ENCODE measurements at places on chromosomes 2 and 18. TPM values are rescaled to one million over a fixed set of nuclear protein-coding genes. Genes with fewer than 3 reads are reported as not detected.

GRCh38 chr2:62363166-62363565 lies 142.8 kb downstream of the TMEM17 start:
- no peak overlapping the region for H3K27ac ChIP-seq
- no peaks in the 10 kb centered on the region for H3K36me3 ChIP-seq
- no peaks in the 10 kb centered on the region for H3K27me3 ChIP-seq
- H3K4me1 ChIP-seq = no peaks in the 10 kb centered on the region
- DNase-seq = no peak

DNA sequence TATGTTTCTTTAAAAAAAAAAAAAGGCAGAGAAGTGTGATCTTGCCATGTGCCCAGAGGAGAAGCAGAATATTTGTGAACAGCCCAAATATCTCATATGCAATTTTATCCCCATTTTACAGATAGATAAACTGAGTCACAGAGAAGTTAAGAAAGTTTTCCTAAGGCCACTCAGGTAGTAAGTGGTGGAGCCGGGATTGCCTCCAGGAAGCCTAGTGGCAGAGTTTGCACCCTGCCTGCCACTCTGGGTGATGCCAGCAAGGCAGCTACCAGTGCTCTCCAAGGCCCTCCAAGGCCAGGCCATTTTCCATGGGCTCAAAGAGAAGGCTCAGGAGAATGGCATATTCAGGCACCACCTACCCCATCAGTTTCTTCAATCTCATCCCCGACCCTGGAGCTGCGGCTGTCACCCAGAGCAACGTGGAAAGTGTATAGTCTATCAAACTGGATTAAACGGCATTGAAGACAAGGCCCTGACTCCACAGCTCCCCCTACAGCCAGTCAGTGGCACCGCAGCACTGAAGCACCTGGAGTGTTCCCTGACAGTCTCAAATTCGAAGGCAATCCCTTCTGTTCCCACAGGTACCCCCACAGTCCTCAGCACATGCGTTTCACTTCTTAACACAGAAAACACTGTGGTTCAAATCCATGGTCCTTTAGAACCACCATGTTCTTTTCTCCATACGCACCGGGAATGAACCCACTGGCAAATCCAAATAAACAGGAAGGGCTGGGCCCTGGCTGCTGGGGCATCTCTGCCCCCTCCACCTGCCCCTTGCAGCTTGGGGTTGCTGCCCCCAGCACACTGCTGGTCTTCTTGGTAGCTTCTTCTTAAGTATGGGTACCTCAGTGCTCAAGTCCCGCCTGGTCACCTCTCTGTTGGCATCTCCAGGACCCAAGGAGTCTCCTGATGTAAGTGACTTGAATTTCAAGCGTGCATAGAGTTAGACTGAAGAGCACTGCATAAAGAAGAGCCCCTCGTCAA lies 175.3 kb downstream of the INHBB start:
- peaks cover 30% of the 10 kb centered on the region for H3K27me3 ChIP-seq
- no peak overlapping the region for H3K27ac ChIP-seq
- H3K4me3 ChIP-seq = no peak overlapping the region
- DNase-seq = no peak

DNA sequence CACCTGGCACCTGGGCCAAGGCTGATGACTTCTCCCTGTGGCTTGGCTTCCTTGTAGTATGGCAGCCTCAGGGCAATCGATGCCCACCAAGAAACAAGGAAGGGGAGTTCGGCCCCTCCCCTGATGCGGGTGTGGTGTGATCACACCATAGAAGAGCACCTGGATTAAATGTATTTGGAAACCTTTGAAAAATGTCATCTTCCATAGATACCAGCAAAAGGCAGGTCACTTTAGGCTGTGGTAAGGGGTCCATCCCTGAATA lies 198.2 kb downstream of the CYP26B1 start:
- peaks cover 8% of the 10 kb centered on the region for H3K27me3 ChIP-seq
- H3K4me3 ChIP-seq = no peak overlapping the region
- H3K36me3 ChIP-seq = no peaks in the 10 kb centered on the region
- H3K4me1 ChIP-seq = peaks cover 6% of the 10 kb centered on the region
- no peak for DNase-seq

DNA sequence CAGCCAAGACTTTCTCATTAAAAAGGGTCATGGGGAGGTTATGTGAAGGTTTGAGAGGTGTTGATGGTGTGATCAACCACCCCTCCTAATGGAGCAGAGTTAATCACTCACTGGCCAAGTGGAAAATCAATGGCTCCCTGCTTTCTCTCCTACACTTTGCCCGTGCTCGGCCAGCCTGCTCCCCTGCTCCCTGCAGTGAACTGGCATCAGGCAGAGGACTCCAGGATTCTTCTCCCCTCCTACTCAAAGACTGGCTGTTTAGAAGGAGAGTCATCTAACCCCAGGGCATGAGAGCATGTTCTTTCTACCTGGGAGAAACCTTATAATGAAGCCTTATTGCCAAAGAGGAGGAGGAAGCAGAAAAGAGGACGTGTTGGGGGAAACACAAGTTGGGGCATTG lies 74.9 kb downstream of the SGPP2 start:
- DNase-seq = no peak
- H3K4me3 ChIP-seq = no peak overlapping the region
- no peaks in the 10 kb centered on the region for H3K36me3 ChIP-seq

- DNase-seq = no peak
- H3K27ac ChIP-seq = no peak overlapping the region
- H3K4me3 ChIP-seq = no peak overlapping the region
- H3K4me1 ChIP-seq = no peaks in the 10 kb centered on the region
- H3K27me3 ChIP-seq = no peaks in the 10 kb centered on the region
Observed at GRCh38 chr2:20242727-20243377, 17.9 kb upstream of the SDC1 start.

DNA sequence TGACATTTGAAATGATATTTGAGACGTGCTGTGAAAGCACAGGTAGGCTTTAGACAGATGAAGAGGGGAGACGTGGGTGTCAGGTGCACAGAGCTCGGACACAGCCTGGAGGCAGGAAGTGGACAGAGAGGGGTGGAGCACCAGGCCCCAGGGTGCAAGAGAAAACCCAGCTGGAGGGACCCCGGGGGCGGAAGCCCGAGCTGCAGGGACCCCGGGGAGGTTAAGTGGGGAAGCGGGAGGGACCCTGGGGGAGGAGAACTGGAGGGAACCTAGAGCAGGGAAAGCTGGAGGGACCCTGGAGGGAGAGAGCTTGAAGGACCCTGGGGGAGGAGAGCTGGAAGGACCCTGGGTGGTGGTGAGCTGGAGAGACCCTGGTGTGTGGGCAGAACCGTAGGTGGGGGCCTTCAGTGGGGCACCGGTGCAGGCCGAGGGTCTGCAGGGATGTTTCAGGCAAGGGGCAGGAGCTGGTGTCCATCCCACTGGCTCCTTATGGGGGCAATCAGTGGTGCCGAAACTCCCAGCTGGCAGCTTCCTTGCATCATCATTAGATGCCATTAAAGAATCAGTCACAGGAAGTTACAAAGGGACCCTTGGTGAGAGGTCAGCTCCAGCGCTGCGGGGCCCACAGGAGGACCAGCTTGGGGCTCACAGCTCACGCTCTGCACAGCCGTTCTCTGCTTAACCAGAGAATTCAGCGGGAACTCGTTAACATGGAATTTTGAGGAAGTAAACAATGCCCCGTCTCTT lies 246.6 kb downstream of the EIPR1 start:
- peaks cover 4% of the 10 kb centered on the region for H3K27me3 ChIP-seq
- H3K27ac ChIP-seq = no peak overlapping the region
- peaks cover 6% of the 10 kb centered on the region for H3K4me1 ChIP-seq
- peak; percentile 78 for DNase-seq
- no peak overlapping the region for H3K4me3 ChIP-seq

- H3K27me3 ChIP-seq = no peaks in the 10 kb centered on the region
- no peaks in the 10 kb centered on the region for H3K36me3 ChIP-seq
- DNase-seq = no peak
- H3K4me3 ChIP-seq = no peak overlapping the region
- H3K27ac ChIP-seq = no peak overlapping the region
Observed at GRCh38 chr2:235636546-235636945, 142.7 kb downstream of the AGAP1 start.

- H3K4me1 ChIP-seq = peaks cover 4% of the 10 kb centered on the region
- H3K27ac ChIP-seq = no peak overlapping the region
- no peak overlapping the region for H3K4me3 ChIP-seq
Observed at GRCh38 chr2:88110830-88111229, 17.0 kb downstream of the FABP1 start.

DNA sequence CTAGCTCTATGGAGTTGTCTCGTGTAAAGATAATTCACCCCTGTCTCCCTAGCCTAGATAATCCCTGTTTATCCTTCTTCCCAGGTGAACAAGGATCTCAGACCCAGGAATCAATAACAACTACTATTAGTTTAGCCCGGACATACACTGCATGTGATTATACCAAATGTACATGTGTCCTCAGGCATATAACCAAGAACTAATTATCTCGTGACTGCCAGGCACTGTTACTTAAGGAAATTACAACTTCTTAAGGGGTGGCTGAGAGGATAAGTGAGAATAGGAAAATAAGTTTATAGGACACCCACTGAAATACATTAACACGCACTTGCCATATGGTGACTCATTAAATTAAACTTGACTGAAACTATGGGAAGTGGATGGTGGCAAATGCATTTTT lies 126.6 kb downstream of the CNTNAP5 start:
- H3K4me3 ChIP-seq = no peak overlapping the region
- H3K27ac ChIP-seq = no peak overlapping the region
- H3K4me1 ChIP-seq = no peaks in the 10 kb centered on the region
- no peaks in the 10 kb centered on the region for H3K36me3 ChIP-seq

GRCh38 chr2:24993406-24994145 lies 21.8 kb upstream of the DNAJC27 start:
- no peaks in the 10 kb centered on the region for H3K36me3 ChIP-seq
- peaks cover 8% of the 10 kb centered on the region for H3K4me1 ChIP-seq
- H3K27ac ChIP-seq = no peak overlapping the region
- peaks cover 4% of the 10 kb centered on the region for H3K27me3 ChIP-seq

GRCh38 chr18:57802213-57803102 lies 657 bp downstream of the ATP8B1 start:
- no peaks in the 10 kb centered on the region for H3K36me3 ChIP-seq
- H3K4me1 ChIP-seq = peaks cover 53% of the 10 kb centered on the region
- no peaks in the 10 kb centered on the region for H3K27me3 ChIP-seq
- no peak for DNase-seq
- peak overlapping the region; percentile 94 for H3K4me3 ChIP-seq

GRCh38 chr2:12589802-12590320 lies 126.9 kb upstream of the TRIB2 start:
- peaks cover 12% of the 10 kb centered on the region for H3K4me1 ChIP-seq
- no peaks in the 10 kb centered on the region for H3K36me3 ChIP-seq
- DNase-seq = no peak
- H3K27ac ChIP-seq = no peak overlapping the region
- H3K4me3 ChIP-seq = no peak overlapping the region
- no peaks in the 10 kb centered on the region for H3K27me3 ChIP-seq

- H3K27me3 ChIP-seq = no peaks in the 10 kb centered on the region
- DNase-seq = no peak
- no peak overlapping the region for H3K27ac ChIP-seq
- no peak overlapping the region for H3K4me3 ChIP-seq
- H3K36me3 ChIP-seq = peaks cover 1% of the 10 kb centered on the region
- H3K4me1 ChIP-seq = no peaks in the 10 kb centered on the region
Observed at GRCh38 chr2:160976797-160977196, 183.4 kb upstream of the TANK start.

DNA sequence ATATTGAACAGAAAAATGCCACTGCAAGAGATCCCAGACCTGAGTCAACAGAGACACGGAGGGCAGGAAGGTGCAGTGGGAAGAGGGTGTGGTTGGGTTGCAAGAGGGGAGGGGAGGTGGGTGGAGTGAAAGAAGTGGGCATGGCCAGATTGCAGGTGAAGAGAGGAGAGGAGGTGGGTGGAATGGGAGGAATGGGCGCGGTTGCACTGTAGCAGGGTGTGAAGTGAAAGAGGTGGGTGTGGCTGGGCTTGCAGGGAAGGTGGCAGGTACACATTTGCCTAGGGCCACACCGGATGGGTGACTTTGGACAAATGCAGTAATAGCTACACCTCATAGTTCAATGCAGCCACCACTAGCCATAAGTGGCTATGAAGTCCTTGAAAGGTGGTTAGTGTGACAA lies 71.1 kb downstream of the DOCK10 start:
- no peak overlapping the region for H3K4me3 ChIP-seq
- no peak for DNase-seq
- H3K27ac ChIP-seq = no peak overlapping the region
- H3K36me3 ChIP-seq = no peaks in the 10 kb centered on the region

DNA sequence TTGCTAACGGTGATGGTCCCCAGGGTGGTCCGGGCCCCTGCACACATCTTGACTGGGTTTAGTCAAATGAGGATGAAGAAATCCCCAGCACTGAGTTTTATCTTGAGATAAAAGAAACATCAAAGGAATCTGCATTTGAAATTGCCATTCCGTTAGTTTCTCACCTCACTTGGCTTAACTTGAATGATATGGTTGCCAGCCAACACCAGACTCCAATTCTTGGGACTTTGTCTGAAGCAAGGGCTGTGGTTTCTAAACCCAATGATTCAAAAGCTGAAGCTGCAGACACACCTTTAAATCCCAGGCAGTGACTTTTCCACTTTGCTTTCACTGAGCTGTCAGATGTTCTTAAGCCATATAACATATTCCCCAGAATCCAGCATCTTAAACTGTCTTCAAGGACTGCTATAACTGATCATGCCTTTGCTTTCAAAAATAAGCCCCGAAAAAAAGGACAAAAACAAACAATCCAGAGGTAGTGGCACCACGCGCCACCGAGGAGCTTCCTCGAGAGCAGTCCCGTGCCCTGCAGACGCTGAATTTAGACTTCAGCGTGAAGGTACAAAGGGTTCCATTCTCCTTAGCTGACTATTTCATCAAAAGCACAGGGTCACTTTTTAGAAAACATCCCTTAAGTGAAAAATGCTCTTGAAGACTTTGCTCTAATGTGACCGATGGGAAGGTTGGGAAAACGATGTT lies 189.3 kb downstream of the HDAC4 start:
- H3K4me1 ChIP-seq = peaks cover 3% of the 10 kb centered on the region
- no peaks in the 10 kb centered on the region for H3K36me3 ChIP-seq
- H3K4me3 ChIP-seq = no peak overlapping the region
- H3K27me3 ChIP-seq = no peaks in the 10 kb centered on the region
- DNase-seq = no peak

Gene EML6
- total RNA-seq = 1.1 TPM

Gene SLC4A5
- total RNA-seq = 0.65 TPM

Gene GRB14
- 2.4 TPM for total RNA-seq

Gene IL1R2
- not detected for total RNA-seq

Gene ALPI
- not detected for total RNA-seq

Data from chondrocyte (in vitro differentiated cells).